ENCODE measurements at places on chromosomes 7 and 10.
A peak's percentile ranks its signal among the peaks of the same experiment; 100 is the strongest.

DNA sequence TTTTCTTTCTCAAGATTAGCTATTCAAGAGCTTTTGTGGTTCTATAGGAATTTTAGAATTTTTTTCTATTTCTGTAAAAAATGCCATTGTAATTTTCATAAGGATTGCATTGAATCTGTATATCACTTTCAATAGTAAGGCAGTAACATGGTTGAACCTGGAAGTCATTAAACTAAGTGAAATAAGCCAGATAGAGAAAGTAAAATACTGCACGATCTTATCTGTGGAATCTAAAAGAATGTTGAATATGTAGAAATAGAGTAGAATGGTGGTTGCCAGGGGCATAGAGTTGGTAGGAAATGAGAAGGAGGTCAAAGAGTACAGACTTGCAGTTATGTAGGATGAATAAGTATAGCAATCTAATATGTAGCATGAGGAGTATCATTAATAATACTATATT lies 1073.5 kb upstream of the LRRN3 start:
- DNase-seq = no peak

GRCh38 chr10:86651631-86652331 lies 2.6 kb upstream of the OPN4 start:
- no peak for DNase-seq

DNA sequence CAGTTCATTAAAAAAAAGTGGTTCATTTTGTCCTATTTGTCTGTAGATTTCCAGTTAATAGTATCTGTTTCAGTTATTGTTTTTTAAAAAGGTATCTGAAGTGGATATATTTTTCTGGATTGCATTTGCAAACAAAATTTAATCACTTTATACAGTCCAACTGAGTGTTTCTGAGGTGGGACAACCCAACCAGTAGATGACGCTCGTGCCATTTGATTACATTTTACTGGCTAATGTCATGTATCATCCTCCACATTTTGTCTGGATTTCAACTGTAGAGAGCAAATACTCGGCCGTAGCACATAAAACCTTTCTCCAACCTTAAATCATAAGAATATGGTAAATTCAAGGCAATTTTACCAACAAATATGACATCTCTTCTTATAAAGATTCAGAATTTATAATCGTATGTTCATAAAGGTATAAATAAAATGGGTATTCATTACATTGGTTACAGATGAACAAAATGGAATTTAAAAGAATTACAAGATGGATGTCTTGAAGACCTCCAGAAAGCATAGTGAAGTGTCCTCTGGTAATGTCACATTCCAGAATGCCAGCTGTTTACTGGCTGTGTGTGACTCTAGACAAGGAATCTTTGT lies 789.0 kb downstream of the PHTF2 start:
- no peak for DNase-seq

- peak; percentile 62 for DNase-seq
These were observed 63.5 kb downstream of the ZNF365 start for GRCh38 chr10:62437696-62438095.

- no peak for DNase-seq
These were observed 136.0 kb downstream of the KIF20B start for GRCh38 chr10:89837165-89838043.

Data from RCC 7860 (cell line).